ENCODE measurements at places on chromosomes 12 and 14.

- DNase-seq = no peak
These were observed 47.9 kb upstream of the KCNC2 start for GRCh38 chr12:75257510-75257909.

DNA sequence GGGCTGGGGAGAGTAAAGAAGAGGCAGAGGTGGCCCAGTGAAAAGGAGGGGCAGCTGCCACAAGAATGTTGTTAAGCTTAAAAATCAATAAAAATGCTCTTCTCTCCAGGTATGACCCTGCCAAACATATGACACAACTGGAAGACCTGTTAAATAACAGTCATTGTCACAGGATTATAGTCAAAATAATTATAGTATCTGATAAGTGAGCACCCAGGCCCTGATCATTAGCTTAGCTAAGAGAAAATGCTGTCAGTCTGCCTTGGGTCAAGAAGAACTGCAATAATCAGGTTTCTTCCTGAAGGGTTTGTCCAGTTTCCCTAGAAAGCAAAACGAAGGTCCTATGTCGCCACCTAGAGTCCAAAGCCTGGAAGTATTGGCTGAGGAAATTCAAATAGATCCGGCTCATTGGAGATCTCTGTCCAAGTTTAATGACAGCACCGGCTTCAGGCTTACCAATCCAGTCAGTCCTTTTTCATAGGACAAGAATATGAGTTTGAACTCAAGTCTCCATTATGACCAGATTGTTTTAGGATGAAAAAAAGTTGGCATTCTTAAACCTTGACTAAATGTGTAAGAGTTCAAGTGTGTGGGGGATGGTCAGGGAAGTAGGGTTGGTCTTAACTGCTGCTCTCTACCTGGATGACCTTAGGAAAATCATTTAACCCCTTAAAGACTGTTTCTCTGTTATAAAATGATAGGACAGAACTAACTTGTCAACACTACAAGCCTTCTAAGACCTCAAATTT is 22.5 kb upstream of the NKX2-8 start:
- peak; percentile 69 for DNase-seq

- DNase-seq = peak; percentile 20
These were observed 306.7 kb downstream of the EMP1 start for GRCh38 chr12:13503094-13503835.

DNA sequence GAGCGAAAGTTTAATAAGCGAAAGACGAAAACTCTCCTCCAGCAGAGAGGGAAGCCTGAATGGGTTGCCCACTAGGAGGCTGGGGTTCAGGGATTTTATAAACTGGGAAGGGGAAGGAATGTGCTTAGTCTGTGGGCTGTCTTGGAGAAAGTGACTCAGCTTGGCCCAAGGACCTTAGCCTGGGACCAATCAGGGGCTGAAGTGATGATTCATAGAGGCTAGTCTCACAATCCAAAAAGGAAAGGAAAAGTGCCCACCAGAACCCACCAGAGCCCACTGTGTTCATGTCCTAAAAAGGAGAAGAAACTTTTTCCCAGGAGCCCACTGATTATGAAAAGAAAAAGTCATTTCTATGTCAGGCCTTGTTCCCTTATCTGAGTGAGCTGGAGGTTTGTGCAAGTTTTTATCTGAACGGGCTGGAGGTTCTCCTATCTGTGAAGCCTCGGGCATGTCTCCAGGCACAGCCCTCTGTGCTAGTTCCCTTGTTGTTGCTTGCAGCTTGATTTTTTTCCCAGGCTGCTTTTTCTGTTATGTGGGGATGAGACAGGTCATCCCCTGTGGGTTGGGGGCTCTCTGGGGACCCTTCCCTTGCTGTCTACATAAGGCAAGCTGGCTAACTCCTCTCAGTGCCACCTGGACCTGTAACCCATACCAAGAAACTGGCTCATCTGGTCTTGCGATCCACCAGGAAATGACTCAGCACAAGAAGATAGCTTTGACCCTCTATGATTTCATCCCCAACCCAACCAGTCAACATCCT is 8.3 kb upstream of the GOLGA5 start:
- DNase-seq = peak; percentile 88

DNA sequence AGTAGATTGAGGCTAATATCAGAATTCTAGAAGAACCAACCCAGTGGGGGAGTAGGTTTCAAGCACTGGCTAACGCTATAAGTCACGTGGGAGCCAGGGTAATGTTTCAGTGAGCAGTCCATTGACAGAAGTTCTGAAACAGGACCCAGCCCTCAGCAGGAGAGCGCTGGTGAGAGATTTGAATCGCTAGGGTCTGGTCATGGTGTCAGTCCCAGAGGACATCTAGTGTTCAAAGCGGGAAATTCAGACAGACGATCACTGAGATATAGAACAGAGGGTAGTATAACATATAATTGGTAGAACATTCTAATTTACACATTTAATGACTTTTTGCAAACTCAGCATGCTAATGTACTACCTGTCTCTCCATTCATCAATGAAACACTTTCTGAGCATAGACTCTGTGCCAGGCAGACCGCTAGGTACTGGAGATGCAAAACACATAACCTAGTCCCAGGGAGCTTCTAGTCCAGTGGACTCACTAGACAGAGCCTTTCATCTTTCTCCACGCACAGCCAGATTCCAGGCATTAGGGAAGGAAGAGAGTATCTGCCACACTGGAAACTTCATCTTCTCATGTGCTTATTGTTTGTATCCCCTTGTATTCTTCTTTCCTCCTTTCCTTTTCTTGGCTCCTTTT is 35.4 kb upstream of the RNASE3 start:
- DNase-seq = peak; percentile 56

- peak; percentile 14 for DNase-seq
These were observed 14.0 kb downstream of the GPR68 start for GRCh38 chr14:91230397-91231035.

DNA sequence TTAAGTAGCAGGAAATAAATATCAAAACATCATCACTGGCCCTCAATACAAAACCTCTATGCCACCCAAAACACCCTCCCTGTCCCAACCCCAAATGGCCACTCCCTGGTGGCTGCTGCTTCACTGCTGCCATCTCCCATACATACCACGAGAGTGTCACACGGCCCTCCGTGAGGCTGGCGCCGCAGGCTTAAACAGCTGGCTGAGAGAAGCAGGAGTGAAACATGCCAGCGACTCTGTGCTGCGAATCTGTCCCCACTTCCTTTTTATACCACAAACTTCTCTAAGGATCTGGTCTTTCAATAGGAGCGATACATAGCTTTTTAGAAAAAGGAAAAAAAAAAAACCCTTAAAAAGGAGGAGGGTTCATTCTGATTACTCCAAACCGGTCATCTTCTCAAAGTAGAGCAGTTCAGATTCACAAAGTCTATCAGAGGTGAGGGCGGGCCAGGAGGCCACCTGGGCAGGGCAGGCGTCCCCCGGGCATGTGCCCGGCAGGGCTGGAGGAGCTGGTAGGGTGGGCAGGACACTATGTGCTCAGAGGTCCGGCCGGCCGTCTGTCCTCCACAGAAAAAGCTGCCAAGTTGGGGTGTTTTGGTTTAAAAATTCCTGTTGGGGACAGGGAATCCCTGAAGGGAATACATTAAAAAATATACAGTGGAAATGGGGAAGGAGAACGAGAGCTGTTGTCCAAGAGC is 26.5 kb downstream of the MAX start:
- DNase-seq = no peak

- no peak for DNase-seq
These were observed 9.6 kb upstream of the TMEM30B start for GRCh38 chr14:61290701-61291100.

- DNase-seq = no peak
These were observed 1524.7 kb upstream of the TMEM132C start for GRCh38 chr12:126742241-126742641.

- no peak for DNase-seq
These were observed 54.5 kb upstream of the TMEM260 start for GRCh38 chr14:56524971-56525677.

- peak; percentile 97 for DNase-seq
These were observed 22.7 kb downstream of the TRAF3 start for GRCh38 chr14:102799684-102800562.

- no peak for DNase-seq
These were observed 6.4 kb upstream of the EP400 start for GRCh38 chr12:131943389-131943788.

GRCh38 chr14:34335968-34336367 is 126.1 kb downstream of the SPTSSA start:
- no peak for DNase-seq

DNA sequence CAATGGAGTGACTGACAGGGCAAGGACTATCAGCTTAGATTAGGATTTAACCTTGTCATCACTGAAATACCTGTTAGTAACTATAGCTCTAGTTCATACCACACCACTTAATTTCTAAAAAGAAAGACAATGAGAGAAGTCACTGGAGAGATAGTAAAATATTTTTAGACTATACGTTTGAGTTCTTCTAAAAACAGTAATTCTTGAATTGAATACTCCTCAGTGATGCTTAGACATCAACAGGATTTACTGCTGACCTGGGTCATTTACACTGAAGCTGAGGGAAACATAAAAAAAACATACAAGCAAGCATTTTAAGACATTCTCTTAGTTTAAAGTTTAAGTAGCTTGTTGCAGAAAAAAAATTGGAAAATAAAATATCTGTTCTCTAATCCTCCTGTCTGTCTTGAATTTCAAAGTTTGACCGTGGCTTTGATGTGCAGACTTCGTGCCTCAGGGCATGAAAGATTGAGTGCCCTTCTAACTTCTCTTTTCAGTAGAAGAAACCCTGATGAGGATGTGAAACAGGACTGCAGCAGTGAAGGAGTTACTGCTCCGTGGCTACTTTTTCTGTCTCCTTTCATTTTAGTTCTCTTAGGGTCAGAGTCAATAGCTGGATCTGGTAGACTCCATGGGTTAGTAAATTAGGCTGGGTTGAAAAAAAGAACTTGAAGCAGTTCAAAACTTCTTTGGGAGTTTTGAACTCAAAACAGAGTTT is 172.2 kb downstream of the PTPRO start:
- no peak for DNase-seq

DNA sequence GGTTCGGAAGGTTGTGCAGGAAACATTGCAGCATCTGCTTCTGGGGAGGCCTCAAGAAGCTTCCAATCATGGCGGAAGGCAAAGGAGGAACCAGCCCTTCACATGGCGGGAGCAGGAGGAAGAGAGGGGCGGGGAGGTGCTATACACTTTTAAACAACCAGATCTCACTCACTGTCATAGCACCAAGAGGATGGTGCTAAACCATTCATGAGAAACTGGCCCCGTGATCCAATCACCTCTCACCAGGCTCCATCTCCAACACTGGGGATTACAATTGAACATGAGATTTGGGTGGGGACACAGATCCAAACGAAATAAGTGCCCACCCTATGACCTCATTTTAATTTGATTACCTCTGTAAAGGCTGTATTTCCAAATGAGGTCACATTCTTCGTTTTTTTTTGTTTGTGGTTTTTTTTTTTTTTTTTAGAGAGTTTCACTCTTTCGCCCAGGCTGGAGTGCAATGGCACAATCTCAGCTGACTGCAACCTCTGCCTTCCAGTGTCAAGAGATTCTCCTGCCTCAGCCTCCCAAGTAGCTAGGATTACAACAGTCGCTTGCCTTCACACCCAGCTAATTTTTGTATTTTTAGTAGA is 11.4 kb upstream of the ORAI1 start:
- DNase-seq = no peak

- DNase-seq = peak; percentile 20
These were observed 204.3 kb downstream of the ESR2 start for GRCh38 chr14:64089920-64090319.

DNA sequence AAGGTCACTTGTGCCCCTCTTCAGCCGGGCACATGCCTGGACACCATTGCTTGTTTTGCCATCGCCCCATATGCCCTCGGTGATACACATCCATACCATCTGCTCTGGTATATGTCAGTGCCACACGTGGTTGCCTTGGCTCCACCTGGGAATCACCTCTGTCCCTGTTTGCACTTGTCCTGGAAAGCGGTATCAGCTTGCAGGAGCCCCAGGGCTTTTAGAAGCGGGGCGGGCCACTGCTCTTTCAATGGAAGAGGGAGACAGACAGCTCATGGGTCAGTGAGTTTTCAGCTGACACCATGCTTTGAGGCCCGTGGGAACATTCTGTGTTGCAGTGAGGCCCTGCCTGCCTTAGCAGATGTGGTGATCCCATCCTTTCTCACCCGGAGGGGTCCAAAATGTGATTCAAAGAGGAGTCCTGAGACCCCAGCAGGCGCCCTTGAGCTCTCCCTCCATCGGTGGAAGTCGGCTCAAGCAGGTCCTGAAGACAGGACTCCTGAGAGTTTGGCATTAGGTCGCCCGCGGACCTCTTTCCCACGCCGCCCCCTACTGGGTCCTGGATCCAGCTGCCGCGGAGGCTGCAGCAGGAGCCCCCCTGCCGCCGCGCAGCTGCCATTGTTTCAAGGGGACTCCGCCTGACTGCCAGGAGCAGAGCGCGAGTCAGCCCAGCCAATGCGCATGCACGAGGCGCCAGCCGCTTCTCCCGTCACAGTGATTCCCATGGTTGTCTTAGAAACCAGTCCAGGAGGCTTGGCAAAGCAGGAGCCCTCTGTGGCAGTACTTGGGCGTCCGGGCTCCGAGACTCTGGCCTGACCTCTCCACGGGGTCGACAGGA is 773.2 kb upstream of the ALG10B start:
- no peak for DNase-seq

DNA sequence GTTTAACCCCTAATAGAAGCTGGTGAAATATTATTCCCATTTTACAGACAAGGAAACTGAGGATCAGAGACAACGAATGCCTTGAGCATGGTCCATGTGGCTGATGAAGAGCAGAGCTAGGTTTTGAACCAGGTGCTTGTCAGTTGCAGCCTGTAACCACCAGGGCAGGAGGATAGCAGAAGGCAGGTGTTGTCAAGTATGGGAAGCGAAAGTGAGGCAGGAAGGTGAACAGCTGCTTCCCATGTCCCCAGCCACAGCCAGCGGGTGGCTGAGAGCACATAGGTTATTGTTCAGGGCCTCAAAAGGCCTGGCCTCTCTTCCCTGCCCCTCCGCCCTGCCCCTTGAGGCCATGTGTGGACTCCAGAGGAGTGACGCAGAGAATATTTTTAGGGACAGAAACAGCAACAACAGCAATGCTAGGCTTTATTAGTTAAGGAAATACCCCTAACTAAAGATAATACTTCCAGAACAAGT is 39.6 kb downstream of the IQSEC3 start:
- DNase-seq = no peak

GRCh38 chr12:22415342-22416309 is 81.1 kb upstream of the ST8SIA1 start:
- DNase-seq = peak; percentile 10

GRCh38 chr14:49858383-49858782 is 5.8 kb upstream of the NEMF start:
- DNase-seq = no peak

- DNase-seq = no peak
These were observed 81.5 kb upstream of the OSBPL8 start for GRCh38 chr12:76641073-76641472.

Measured in fibroblast of upper back skin (primary cell).